H1 (cell line): ENCODE measurements at places on chromosomes 3 and 15. TPM values are rescaled to one million over a fixed set of nuclear protein-coding genes. Genes with fewer than 3 reads are reported as not detected.

Gene HHLA2
- not detected in 2 replicates for polyA plus RNA-seq

Gene TMEM266
- polyA plus RNA-seq = 2.5 and 2.6 TPM in 2 replicates

Gene LMAN1L
- not detected in 2 replicates for polyA plus RNA-seq

Gene LIPH
- 0.06 and 0.08 TPM in 2 replicates for polyA plus RNA-seq

Gene RARB
- polyA plus RNA-seq = 0.13 and 0.15 TPM in 2 replicates

Gene SEMA3B
- polyA plus RNA-seq = 3.0 and 7.1 TPM in 2 replicates

Gene CYP1A1
- 0.22 and 0.32 TPM in 2 replicates for polyA plus RNA-seq

Gene ONECUT1
- 0.47 and 0.65 TPM in 2 replicates for polyA plus RNA-seq

Gene MINDY4B
- polyA plus RNA-seq = not detected in 2 replicates

Gene SHC4
- polyA plus RNA-seq = 0.15 and 0.36 TPM in 2 replicates

Gene TRH
- polyA plus RNA-seq = 0.03 TPM in 1 of 2 replicates, not detected in the other

Gene ADAMTSL3
- 0.35 TPM in 2 replicates for polyA plus RNA-seq

Gene ROPN1
- 0.03 and 0.06 TPM in 2 replicates for polyA plus RNA-seq

Gene CELSR3
- polyA plus RNA-seq = 11.6 and 17.5 TPM in 2 replicates

Gene PSTPIP1
- polyA plus RNA-seq = 1.6 and 3.0 TPM in 2 replicates

Gene RAD18
- polyA plus RNA-seq = 13.0 and 22.7 TPM in 2 replicates

Gene HDC
- 0.20 and 0.57 TPM in 2 replicates for polyA plus RNA-seq

Gene RLBP1
- 0.05 TPM in 2 replicates for polyA plus RNA-seq

Gene UROC1
- 0.03 and 0.09 TPM in 2 replicates for polyA plus RNA-seq

Gene GRIP2
- 2.5 and 3.5 TPM in 2 replicates for polyA plus RNA-seq

Gene ABI3BP
- polyA plus RNA-seq = 0.08 TPM in 1 of 2 replicates, not detected in the other

Gene KNG1
- 0.05 TPM in 1 of 2 replicates, not detected in the other for polyA plus RNA-seq

Gene B3GALNT1
- 4.2 and 5.0 TPM in 2 replicates for polyA plus RNA-seq

Gene MEF2A
- 14.3 and 15.6 TPM in 2 replicates for polyA plus RNA-seq

Gene NPAP1
- polyA plus RNA-seq = 0.06 and 0.08 TPM in 2 replicates

Gene CCDC13
- 0.06 and 0.09 TPM in 2 replicates for polyA plus RNA-seq

Gene MELTF
- 1.7 and 2.7 TPM in 2 replicates for polyA plus RNA-seq

Gene NIT2
- polyA plus RNA-seq = 6.4 and 15.2 TPM in 2 replicates

Gene CPLX3
- 0.17 and 0.27 TPM in 2 replicates for polyA plus RNA-seq

Gene COL6A5
- polyA plus RNA-seq = 0.05 TPM in 1 of 2 replicates, not detected in the other

Gene ISLR
- polyA plus RNA-seq = 0.29 and 0.82 TPM in 2 replicates

Gene PDZRN3
- polyA plus RNA-seq = 4.2 and 5.0 TPM in 2 replicates

Gene SLC12A8
- 14.4 and 16.9 TPM in 2 replicates for polyA plus RNA-seq

Gene SCN5A
- 4.8 and 6.8 TPM in 2 replicates for polyA plus RNA-seq

Gene KLHL24
- 11.2 and 12.5 TPM in 2 replicates for polyA plus RNA-seq

Gene WDR93
- polyA plus RNA-seq = 0.03 and 0.08 TPM in 2 replicates

Gene PSMA4
- 217 and 445 TPM in 2 replicates for polyA plus RNA-seq

Gene ADAMTS17
- 0.51 and 0.89 TPM in 2 replicates for polyA plus RNA-seq

Gene B3GNT5
- 1.7 and 2.4 TPM in 2 replicates for polyA plus RNA-seq

Gene SEMA3G
- 0.95 and 2.4 TPM in 2 replicates for polyA plus RNA-seq

Gene KBTBD8
- polyA plus RNA-seq = 1.2 and 3.2 TPM in 2 replicates

Gene LTF
- polyA plus RNA-seq = 0.23 and 0.36 TPM in 2 replicates

Gene GABRR3
- not detected in 2 replicates for polyA plus RNA-seq

Gene PP2D1
- polyA plus RNA-seq = not detected in 2 replicates

Gene MESP2
- 0.80 and 1.6 TPM in 2 replicates for polyA plus RNA-seq

Gene CPN2
- polyA plus RNA-seq = 0.03 TPM in 1 of 2 replicates, not detected in the other

Gene CA12
- 4.7 and 4.9 TPM in 2 replicates for polyA plus RNA-seq

Gene GPD1L
- polyA plus RNA-seq = 1.8 and 2.4 TPM in 2 replicates

Gene KCTD6
- 11.0 and 17.4 TPM in 2 replicates for polyA plus RNA-seq

Gene CRYGS
- polyA plus RNA-seq = 1.3 and 1.5 TPM in 2 replicates

Gene TMA7
- 83.3 and 138 TPM in 2 replicates for polyA plus RNA-seq

Gene ITIH1
- not detected in 2 replicates for polyA plus RNA-seq

Gene EHHADH
- polyA plus RNA-seq = 0.82 and 1.4 TPM in 2 replicates
